NCI-H1930 (cell line): ENCODE measurements at places on chromosomes 11 and 22.

DNA sequence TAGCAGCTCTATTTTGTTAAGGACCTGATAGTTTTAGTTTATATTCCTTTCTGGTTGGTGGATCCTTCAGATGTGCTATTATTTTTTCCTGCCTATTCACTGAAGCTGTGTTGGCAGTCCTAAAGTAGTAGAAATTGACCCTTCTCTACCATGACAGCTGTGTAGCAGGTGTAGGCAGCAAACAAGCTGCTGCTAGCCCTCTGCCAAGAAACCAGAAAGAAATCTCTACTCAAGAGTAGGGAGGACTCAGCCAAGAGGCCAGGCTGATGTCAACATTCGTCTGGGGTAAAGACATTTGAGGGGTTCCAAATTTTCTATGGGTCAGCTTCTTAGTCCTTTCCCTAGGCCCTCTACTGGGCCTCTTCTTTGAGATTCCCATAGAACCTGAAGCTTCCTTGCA, 51.2 kb downstream of the CSTF3 start:
- no peak for DNase-seq

GRCh38 chr11:29627541-29627940, 389.3 kb downstream of the KCNA4 start:
- no peak for DNase-seq

- DNase-seq = no peak
Observed at GRCh38 chr11:109364851-109365250, 57.1 kb upstream of the C11orf87 start.

DNA sequence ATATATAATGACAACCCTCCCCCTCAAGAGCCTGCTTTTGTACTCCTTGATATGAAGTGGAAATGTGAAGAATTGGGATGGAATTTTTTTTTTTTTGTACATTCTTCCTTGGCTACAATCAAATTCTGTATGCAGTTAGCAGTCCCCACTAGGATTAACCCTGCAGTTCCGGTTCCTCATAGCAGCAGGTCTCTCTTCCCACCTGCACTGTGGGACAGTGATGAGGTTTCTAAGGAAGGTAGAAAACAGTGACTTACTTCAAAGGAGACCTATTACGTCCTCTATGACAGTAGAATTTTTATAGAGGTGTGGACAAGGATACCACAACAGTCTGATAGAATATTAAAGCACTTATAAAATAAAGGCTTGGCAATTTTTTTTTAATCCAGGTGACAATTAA, 46.3 kb upstream of the ALKBH3 start:
- DNase-seq = no peak

GRCh38 chr11:65537620-65538231, 12.8 kb downstream of the SCYL1 start:
- DNase-seq = no peak

- no peak for DNase-seq
Observed at GRCh38 chr22:24430431-24431308, 3.3 kb downstream of the ADORA2A start.
